Heart right ventricle (tissue), 16 donors: ENCODE measurements at places on chromosomes 6 and 20. TPM values are rescaled to one million over a fixed set of nuclear protein-coding genes. Genes with fewer than 3 reads are reported as not detected.

GRCh38 chr6:161369339-161369738 lies 95.5 kb upstream of the AGPAT4 start:
- DNase-seq: no peak

GRCh38 chr6:105322499-105323225 lies 80.2 kb downstream of the PREP start:
- DNase-seq: no peak

DNA sequence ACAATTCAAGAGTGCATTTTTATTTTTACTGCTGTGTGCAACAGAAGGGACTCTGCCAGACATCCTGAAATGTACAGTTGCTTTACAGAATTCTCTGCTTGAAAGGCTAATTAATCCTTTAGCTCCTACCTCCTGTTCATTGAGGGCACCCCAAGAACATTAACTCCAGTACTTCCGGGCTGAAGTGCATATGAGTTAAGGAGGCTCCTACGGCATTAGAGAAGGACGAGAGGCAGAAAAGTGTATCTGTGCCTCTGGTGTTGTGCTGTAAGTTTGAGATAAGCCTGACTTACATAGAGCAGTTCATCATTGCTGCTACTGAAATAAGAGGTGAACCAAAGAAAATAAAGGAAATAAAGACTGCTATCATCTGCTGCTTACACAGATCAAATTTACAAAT lies 609.3 kb upstream of the ADGRB3 start:
- DNase-seq: no peak

DNA sequence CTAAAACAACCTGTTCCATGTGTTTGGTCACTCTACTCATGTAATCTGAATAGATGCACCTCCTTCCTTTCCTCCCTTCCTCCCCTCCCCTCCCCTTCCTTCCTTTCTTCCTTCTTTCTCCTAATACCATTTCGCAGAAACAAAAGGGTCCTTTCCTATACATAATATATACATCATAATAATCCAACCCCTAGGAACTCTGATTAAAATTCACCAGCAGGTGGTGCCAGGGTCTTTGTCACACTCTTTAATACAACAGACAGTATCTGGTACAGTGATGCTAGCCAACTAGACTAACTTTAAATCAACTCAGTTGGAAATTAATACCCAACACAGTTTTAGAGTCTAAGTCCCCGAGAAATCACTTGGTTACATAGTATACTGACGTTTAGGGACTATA lies 181.2 kb upstream of the SHLD1 start:
- peak; percentile 44 for DNase-seq

OLIG3 gene
- not detected for total RNA-seq

GRCh38 chr20:25032478-25033264 lies 25.3 kb downstream of the ACSS1 start:
- DNase-seq: peak; percentile 65

DNA sequence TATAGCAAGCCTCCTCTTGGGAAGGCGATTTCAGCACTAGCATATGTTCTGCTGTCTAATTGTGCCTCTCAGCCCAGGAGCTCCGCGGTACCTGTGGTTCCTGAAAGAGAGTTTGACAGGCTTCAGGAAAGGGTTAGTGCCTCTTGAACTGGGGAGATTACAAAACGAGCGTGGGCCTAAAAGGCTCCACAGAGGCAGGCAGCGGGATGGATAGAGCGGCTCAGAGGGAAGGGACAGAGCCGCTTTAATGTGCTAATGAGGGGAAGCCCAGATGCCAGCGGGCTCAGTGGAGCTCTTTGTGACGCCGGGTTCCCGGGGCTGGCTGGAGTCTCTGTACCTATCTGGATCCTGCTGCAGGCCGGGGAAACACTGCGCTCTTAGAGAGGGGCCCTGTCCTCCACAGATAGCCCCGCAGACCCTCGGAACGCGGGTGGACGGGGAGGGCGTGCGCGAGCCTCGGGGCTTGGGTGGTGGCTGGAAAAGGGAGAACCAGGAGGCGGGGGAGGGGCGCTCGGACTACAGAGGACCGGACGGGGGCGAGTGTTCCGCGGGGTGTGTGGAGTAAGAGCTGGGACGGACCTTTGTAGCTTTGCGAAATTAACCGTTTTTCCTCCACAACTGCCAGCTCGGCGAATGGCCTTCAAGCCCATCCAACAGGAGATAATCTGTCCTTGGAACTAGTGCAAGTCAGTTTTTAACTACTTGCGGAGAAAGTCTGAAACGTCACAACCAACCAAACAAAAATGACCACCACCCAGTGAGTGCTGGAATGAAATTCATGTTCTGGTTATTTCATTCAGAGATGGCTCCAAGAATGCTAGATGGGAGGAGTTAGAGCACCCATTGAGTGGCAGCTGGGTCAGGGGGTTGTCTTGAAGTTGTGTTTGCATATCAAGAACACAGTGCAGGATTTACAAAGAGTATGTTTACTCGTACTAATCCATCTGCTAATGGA lies 13.0 kb downstream of the SLC35F1 start:
- no peak for DNase-seq

TUBB2B gene
- total RNA-seq: 1.5 TPM

DNA sequence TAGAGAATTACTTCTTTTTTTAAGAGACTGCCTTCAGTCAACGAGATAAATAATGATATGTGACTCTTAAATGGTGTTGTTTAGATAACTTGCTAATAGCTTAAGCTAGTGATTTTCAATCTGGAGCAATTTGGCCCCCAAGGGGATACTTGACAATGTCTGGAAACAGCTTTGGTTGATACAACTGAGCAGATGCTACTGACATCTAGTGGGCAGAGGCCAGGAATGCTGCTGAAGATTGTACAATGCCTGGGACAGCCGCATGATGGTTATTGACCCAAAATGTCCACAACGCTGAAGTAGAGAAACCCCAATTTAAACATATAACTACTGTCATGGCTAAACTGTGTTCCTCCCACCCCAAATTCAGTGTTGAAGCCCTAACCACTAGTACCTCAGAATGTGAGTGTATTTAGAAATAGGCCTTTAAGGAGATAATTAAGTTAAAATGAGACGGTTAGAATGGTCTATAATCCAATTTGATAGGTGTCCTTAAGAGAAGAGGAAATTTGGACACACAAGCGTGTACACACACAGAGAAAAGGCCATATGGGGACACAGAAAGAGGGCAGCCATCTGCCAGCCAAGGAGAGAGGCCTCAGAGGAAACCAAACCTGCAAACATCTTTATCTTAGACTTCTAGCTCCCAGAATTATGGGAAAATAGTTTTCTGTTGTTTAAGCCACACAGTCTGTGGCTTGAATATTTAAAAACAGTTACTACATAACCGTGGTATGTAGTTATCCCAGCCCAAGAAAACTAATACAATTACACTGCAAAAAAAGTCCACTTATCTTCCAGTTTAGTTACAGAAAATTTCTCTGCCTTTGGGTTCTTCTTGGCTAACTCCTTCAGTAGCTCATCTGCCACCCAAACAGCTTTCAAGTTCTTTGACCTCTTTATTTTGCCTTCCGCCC lies 22.2 kb downstream of the RWDD2A start:
- DNase-seq: peak; percentile 21

- peak; percentile 8 for DNase-seq
Observed at GRCh38 chr6:25057111-25057905, 121.5 kb upstream of the RIPOR2 start.

DNA sequence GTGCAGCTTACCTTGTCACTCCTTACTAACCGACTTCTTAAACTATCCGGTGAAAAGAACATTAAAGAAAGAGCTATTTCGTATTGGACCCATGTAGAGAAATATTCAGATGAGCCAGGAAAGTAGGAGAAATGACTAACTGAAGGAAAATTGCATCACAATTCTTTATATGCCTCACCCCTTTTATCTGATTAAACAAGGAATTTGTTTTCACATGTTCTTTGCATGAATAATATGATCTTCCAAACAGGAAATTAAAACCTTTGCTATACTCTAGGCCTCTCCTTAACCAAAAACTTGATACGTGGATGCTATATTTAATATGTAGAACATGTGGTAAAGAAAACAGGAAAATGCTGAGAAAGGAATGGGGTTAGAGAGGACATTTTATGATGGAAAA lies 41.9 kb upstream of the LRRC1 start:
- no peak for DNase-seq

DNA sequence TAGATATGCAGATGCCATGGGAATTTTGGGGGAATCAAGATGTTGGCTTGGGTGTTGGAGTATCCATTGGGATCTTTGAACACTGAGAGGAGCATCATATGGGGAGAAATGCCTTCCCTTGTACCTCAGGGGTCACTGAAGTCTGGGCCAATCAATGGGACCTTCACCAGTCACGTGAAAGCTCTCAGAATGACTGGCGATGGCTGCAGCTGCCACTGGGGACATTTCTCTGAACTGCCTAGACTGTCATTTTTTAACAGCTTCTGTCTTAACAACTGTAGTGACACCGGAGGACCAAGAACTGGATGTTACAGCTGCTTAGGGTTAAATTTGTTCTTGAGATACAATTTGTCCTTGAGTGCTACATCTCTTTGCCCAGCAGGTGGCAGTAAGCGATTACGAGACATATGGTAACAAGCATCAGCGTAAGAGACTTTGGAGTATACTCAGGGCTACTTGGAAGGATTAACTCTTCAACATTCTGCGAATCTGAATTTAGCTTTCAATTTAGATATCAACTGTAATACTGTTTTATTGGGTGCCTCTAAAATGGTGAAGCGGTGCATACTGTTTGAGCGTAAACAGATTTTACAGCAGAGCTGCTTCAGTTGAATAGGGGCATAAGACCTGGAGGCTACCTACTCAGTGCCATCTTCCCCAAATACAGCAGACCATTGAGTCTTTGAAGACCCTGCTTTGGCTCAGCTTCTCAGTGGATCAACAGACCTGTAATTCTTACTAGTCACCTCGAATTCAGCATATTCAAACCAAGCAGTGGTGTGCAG lies 36.0 kb downstream of the CCN2 start:
- DNase-seq: peak; percentile 63

MUC22 gene
- 0.25 TPM for total RNA-seq

DNA sequence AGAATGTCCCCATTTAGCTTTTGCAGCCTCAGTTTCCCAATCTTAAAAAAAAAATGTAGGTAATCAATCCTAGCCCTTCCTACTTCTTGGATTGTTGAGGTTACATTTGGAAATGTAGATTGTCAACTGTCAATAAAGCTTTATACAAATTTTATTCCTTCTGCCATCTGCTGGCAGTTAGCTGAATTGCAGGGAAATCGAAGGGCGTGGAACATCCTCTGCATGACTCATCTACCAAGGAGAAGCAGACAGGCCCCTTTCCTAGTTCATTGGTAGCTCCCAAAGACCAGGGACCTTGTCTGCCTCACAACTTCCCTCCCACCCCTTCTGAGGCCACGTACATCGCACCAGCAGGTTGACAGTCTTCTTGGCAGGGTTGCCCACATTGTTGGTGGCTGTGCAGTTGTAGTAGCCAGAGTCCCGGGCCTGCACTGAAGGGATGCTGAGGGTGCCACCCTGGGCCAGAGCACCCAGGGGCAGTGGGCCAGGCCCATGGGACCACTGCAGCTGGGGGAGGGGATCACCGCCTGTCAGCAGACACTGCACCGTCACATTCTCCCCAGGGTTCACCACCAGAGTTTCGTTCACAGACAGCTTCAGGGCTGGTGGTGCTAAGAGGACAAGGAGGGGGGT lies 43.6 kb downstream of the MDGA1 start:
- no peak for DNase-seq

DNA sequence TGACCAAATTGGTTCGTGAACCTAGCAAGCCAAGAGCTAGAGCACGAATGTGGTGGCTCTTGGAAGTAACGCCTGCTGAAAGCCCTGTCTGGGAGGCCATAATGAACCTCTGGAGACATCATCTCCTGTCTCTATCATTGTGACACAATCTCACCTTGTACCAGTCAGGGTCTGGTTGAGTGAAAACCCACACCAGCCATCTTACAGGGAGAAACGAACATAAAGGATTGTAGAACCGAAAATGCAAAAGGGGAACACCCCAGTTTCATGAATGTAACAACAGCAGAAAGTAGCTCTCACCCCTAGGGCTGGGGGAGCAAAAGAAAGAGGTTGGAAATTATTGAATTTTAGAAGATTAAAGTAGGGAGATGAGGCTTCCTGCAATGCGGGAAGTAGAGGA lies 50.9 kb upstream of the TAB2 start:
- no peak for DNase-seq

GRCh38 chr6:130837067-130837466 lies 9.9 kb downstream of the SMLR1 start:
- no peak for DNase-seq

GRCh38 chr6:25036461-25036860 lies 100.7 kb upstream of the RIPOR2 start:
- DNase-seq: no peak

MRAP2 gene
- total RNA-seq: not detected

GRCh38 chr6:114879693-114880092 lies 536.9 kb upstream of the HS3ST5 start:
- no peak for DNase-seq

GRCh38 chr6:10413262-10413849 lies 1.5 kb downstream of the TFAP2A start:
- no peak for DNase-seq

DNA sequence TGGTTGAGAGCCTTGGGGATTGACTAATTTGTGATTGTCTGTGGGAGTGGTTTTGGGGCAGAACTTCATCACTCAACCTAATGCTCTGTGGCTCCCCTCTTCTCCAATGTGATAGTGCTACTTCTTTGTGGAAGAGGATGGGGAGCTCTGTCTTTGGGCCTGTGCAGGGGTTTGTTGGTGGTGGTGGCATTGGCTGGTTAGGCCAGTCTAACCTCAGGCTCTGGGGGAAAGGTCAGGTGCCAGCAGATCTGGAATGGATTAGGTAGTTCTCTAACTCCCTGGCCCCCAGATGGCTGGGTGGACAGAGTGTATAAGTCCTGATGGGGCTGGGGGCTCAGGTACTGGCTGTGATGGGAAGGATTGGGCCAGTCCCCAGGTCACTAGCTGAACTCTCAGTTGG lies 129.0 kb upstream of the CHD6 start:
- no peak for DNase-seq

GRCh38 chr20:52889225-52889624 lies 82.9 kb upstream of the TSHZ2 start:
- DNase-seq: no peak

- DNase-seq: no peak
Observed at GRCh38 chr6:158507174-158507573, 52.7 kb upstream of the TMEM181 start.

- peak; percentile 78 for DNase-seq
Observed at GRCh38 chr20:25247000-25247517, 826 bp upstream of the PYGB start.

TRIM10 gene
- total RNA-seq: not detected
